ENCODE measurements at places on chromosomes 5 and 9. TPM values are rescaled to one million over a fixed set of nuclear protein-coding genes. Genes with fewer than 3 reads are reported as not detected.
A peak's percentile ranks its signal among the peaks of the same experiment; 100 is the strongest.

DNA sequence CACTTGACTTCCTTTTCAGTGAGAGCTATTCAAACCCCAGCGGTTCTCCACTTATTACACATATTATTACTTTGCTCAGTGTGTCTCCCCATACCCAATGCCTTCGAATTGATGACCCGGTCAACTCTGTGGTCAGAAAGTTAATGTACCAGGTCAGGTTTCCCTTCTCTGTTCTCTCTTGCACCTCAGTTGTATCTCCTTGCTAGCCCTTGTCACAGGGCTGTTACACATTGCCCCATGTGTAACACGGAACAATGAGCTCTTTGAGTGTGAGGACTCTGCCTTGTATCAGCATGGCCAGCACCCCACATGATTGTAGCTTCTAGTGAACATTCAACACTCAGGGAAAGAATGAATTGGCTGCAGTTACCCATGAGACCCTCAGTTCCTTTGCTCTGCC lies 73.6 kb downstream of the DOCK2 start:
- no peak for DNase-seq

- DNase-seq, result no peak
Observed at GRCh38 chr5:140630292-140631035, 2.5 kb downstream of the CD14 start.

- no peak for DNase-seq
Observed at GRCh38 chr5:158838781-158839180, 260.9 kb downstream of the EBF1 start.

DNA sequence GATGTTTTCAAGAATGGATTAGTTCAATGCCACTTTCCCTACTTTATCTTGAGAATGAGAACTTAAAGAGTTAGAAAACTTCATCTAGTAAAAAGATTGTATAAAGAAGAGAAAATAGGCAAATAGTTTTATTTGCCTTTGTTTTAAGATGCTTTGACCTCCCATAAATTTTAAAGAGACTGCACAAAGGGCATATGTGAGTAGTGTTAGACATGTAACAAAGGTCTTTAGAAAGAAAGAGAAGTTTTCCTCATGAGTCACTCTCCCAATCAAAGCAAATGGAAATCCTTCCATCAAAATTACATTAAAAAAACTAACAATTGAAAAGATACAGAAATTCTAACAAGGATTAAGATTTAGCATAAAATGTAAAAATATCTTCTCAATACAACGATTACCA lies 381.8 kb upstream of the KIF2A start:
- DNase-seq, result no peak

DNA sequence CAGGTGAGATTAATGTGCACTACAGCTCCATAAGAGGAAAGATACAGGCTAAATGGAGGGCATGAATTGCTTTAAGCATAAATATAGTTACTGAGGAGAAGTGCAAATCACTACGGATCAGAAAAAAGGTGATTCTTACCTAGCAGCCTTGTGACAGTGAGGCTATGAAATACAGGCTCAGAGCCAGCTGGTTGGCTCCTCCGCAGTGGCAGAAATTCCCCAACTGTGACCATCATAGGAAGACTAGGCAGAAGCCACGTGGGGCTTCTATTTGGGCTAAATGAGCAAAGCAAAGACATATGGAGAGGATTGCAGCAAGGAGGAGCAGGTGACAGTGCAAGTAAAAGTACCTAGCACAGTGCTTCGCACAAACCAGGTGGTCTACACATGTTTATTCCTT lies 40.5 kb downstream of the CDO1 start:
- DNase-seq, result no peak

- DNase-seq, result no peak
Observed at GRCh38 chr5:158922263-158922592, 177.5 kb downstream of the EBF1 start.

- DNase-seq, result no peak
Observed at GRCh38 chr5:119948162-119948561, 318.8 kb downstream of the FAM170A start.

DNA sequence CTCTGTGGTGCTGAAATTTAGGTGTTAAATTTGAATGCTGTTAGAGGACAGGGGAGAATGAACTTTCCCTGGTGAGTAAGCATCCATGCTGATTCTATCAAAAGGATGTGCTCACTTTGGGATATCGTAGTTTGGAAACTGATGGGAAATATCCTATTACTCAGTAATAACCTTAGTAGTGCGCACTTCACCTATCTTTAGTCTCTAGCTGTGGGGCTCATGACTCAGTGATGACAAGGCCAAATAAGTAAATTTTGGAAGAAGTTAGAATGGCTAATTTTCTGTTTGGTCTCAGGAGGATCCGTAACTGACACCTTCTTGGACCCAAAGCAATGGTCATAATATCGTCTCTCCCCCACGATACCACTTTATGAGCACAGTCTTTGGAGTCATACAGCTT lies 448.4 kb downstream of the PSAT1 start:
- DNase-seq, result no peak

GRCh38 chr9:18393340-18394130 lies 80.4 kb upstream of the ADAMTSL1 start:
- peak; percentile 46 for DNase-seq

GRCh38 chr5:82031220-82032119 lies 59.6 kb downstream of the ATG10 start:
- no peak for DNase-seq

DNA sequence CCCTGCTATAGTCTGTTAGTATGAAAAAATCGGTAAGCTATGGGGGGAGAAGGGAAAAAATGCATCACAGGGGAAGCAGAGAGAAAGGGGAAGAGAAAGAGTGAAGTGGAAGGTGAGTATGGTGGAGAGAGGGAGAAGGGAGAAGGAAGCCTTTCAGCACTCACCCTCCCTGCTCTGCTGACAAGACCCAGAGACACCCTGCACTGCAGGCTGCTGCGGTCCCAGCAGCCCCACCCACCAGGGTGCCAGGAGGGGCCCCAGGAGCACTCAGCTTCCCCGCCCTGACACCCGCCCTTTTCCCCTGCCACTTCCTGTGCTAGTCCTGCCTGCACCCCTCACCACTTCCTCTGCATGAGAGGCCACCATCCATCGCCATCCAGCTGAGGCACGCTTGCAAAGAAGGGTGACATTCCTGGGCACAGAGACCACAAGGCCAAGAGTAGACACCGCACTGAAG lies 12.7 kb downstream of the STK10 start:
- DNase-seq, result peak; percentile 35

DNA sequence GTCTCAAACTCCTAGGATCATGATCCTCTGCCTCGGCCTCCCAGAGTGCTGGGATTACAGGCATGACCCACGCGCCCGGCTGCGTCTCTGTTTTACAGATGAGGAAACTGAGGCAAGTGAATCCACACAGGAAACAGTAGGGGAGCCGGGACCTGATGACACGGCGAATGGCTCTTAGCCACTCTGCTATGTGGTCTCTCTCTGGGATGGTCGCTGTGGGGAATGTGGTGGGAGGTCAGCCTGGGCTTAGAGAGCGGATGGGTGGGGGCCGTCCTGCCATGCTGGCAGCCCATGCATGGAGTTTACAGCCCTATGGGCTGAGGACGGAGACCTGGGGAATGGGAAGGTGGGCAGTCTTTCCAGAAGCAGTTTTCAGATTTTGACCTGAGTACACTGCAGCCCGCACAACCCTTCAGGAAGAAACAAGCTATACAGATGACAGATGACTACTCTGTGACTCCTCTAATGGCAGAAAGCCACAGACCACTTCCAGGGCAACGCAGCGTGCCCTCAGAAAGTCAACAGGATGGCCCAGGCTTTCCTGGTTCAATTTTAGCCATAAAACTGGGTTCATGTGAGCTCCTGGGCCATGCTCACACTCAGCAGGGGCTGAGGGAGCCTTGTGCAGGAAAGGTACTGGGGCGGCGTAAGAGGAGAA lies 136.1 kb upstream of the RAPGEF1 start:
- DNase-seq, result no peak

DNA sequence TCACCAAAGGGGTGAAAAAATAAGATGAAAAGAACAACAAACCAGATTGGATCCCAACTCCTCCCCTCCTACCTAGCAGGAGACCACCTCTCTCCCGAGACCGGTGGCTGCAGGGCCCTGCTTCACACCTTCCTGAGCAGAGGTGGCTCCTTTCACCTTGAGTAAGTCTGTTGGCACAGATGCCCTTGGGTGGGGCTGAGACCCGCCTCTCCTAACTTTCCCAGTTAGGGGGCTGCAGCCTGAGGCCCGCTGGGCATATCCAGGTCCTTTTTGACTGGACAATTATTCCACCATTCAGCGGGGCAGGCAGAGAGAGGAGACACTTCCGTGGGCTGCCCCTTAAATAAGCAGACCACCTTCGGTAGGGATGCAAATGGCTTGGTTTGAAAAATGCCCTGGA lies 1.3 kb downstream of the SLC25A48 start:
- no peak for DNase-seq

DNA sequence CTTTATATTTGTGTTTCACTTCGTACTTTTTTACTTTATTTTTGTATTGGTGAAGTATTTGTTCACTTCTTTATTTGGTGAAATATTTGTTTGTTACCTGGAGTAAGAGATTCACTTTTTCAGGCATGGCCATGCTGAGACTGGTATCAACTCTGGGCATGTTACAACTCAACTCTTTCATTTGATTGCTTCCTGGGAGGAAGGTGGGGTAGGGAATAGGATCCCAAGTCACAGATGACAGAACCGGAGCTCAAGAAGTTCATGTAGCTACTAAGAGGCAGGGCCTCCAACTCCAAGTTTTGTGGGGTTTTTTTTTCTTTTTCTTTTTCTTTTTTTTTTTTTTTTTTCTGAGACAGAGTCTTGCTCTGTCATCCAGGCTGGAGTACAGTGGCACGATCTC lies 6.1 kb upstream of the ADGRD2 start:
- DNase-seq, result no peak

DNA sequence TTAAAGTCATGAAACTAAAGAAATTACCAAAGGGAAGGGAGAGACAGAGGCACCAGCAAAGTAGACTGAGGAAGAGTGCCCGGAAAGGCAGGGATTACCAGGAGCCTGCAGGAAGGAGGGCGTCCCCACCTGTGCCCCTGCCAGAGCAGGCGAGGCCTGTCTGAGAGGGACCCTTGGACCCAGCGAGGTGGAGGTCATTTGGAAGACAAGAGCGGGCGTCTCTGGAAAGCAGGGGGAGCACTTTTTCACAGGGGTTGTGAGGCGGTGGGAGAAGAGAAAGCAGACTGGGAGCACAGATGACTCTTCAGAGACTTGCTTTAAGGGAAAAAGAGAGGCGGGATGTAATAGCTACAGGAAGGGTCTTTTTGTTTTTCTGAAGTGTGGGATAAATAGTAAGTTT lies 27.5 kb upstream of the SLC2A8 start:
- DNase-seq, result no peak

- DNase-seq, result peak; percentile 49
Observed at GRCh38 chr5:72818866-72819534, 2.5 kb downstream of the TNPO1 start.

DNA sequence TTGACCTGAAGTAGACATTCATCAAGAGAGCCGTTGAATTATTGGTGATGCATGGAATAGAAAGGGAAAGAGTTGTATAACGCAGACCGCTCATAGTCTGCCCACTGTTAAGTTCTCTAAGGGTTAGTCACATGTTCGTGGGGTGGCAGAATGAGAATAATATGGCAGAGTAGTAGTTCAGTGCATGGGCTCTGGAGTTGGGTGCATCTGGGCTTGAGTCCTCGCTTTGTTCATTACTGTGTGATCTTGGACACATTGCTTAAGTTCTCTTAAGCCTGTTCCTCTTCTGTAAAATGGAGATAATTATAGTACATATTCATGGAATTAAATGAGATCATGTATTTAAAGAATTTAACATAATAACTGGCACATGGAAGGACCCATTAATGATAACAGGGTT lies 23.6 kb downstream of the TNPO1 start:
- no peak for DNase-seq

GRCh38 chr5:170307575-170308465 lies 10.2 kb upstream of the LCP2 start:
- DNase-seq, result peak; percentile 81

DNA sequence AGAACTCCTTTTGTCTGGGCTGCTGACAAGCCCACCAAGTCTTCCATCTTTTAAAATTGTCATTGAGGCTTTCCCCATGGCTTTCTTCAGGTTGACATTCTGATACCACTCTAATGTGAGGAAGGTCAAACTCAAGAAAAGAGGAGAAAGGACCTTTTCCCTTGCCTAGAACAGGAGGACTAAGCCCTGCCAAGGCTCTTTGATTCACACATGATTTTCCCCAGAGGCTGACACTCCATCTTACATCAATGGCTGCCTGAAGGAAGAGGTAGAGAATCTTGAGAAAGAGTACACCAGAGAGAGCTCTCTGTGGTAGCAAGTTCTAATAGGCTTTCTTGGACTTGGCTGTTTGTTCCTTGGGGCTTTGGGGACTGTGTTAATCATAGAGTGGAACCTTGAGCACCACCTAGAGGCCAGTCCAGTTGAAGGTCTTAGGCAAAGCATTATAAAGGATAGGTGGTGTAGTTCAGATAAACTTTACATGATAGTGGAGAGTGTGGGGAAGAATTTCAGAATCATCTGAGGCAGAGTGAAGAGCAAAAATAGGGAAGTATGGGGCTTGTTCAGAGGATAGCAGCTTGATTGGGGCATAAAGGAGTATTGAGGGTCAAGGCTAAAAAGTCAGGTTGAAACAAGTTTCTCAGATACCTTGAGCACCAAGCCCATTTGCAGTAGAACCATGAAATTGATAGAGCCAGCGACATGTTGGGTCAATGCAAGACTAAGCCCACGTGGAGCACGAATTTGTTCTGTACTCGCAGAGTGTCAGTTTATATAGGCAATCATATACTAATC lies 36.7 kb downstream of the NDFIP1 start:
- DNase-seq, result no peak

- DNase-seq, result no peak
Observed at GRCh38 chr9:23830929-23831730, 5.1 kb upstream of the ELAVL2 start.

DNA sequence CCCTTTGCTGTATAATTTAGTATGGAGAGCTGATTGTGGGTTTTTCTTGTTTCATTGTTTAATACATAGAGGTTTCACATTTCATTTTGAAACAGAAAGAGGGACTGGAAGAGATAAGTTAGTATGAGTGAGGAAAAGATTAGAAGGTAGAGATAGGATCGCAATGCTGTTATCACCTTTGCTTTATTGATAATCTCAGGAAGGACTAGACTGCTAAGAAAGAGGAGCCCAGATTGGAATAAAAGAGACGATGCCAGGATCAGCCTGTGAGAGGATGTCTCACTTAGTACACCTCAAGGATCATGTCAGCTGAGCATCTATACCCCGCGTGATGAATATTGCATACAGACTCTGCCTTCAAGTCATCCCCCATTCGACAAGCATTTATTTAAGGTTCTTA lies 178.0 kb upstream of the DMAC1 start:
- no peak for DNase-seq

- DNase-seq, result no peak
Observed at GRCh38 chr9:117097761-117098160, 317.1 kb downstream of the ASTN2 start.

CERCAM gene
- 3.5 TPM for total RNA-seq

IGFBPL1 gene
- total RNA-seq, result not detected

CXCL14 gene
- total RNA-seq, result 0.47 TPM

RELL2 gene
- 0.76 TPM for total RNA-seq

OR1J4 gene
- total RNA-seq, result not detected

NMRK1 gene
- 10.4 TPM for total RNA-seq

PHF24 gene
- 0.13 TPM for total RNA-seq

PDLIM4 gene
- 3.2 TPM for total RNA-seq

ITK gene
- total RNA-seq, result 0.81 TPM
